ENCODE measurements at places on chromosomes 3 and 15. TPM values are rescaled to one million over a fixed set of nuclear protein-coding genes. Genes with fewer than 3 reads are reported as not detected.

Gene TRIM69
- polyA plus RNA-seq: 30.8 TPM

Gene LCTL
- polyA plus RNA-seq: 0.13 TPM

Gene PP2D1
- 0.53 TPM for polyA plus RNA-seq

Gene LRRC3B
- 14.1 TPM for polyA plus RNA-seq

Gene AMIGO3
- 4.8 TPM for polyA plus RNA-seq

Gene TRPM1
- polyA plus RNA-seq: not detected

Gene DNAH12
- polyA plus RNA-seq: 0.50 TPM

Gene DUOX2
- polyA plus RNA-seq: 0.13 TPM

Gene IFRD2
- 54.2 TPM for polyA plus RNA-seq

Gene PSTPIP1
- polyA plus RNA-seq: 2.5 TPM

Gene DOCK3
- 0.14 TPM for polyA plus RNA-seq

Gene PLXNB1
- 32.2 TPM for polyA plus RNA-seq

Gene ATP13A5
- 0.88 TPM for polyA plus RNA-seq

Gene RNF111
- polyA plus RNA-seq: 28.8 TPM

Gene MFGE8
- 165 TPM for polyA plus RNA-seq

Gene UBXN7
- 19.2 TPM for polyA plus RNA-seq

Gene DLL4
- 16.7 TPM for polyA plus RNA-seq

Gene STRA6
- 0.68 TPM for polyA plus RNA-seq

Gene PARP9
- 13.7 TPM for polyA plus RNA-seq

Gene FRMD5
- 0.44 TPM for polyA plus RNA-seq

Gene BCHE
- polyA plus RNA-seq: 53.2 TPM

Gene RBP2
- not detected for polyA plus RNA-seq

Gene C15orf39
- 9.7 TPM for polyA plus RNA-seq

Gene ZNF80
- polyA plus RNA-seq: 0.09 TPM

Gene CHCHD4
- polyA plus RNA-seq: 14.4 TPM

Gene FEZF2
- polyA plus RNA-seq: not detected

Gene GOLIM4
- 38.6 TPM for polyA plus RNA-seq

Gene IQCF5
- polyA plus RNA-seq: not detected

Gene TJP1
- polyA plus RNA-seq: 41.6 TPM

Gene GCSAM
- polyA plus RNA-seq: 0.80 TPM

Gene KBTBD13
- 1.7 TPM for polyA plus RNA-seq

Gene CXCR6
- 0.45 TPM for polyA plus RNA-seq

Gene C3orf85
- polyA plus RNA-seq: not detected

Data from hindlimb muscle (tissue), 1 donor.